Foreskin melanocyte (primary cell): ENCODE measurements at places on chromosomes 2 and 18.

- no peak for DNase-seq
These were observed 38.7 kb upstream of the ATL2 start for GRCh38 chr2:38415728-38416291.

DNA sequence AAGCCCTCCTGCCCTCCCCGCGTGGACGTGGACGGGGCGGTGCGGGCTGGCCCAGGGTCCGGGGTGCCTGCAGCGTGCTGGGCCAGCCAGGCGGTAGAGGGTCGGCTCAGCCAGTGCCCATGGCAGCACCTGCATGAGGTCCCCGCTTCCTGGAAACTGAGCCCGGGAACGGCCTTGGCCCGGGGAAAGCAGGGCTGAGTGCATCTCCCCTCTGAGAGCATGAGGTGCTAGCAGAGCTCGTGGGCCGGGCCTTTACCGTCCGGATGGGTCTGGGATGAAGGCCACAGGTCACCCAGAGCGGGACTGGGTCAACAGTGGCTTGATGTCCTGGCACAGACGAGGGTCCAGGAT, 39.8 kb downstream of the TSHZ1 start:
- no peak for DNase-seq

- no peak for DNase-seq
These were observed 500.5 kb downstream of the TSN start for GRCh38 chr2:122255924-122256323.

GRCh38 chr2:195450552-195451113, 206.4 kb upstream of the SLC39A10 start:
- no peak for DNase-seq

GRCh38 chr2:99918389-99918788, 224.0 kb downstream of the AFF3 start:
- DNase-seq, result no peak

DNA sequence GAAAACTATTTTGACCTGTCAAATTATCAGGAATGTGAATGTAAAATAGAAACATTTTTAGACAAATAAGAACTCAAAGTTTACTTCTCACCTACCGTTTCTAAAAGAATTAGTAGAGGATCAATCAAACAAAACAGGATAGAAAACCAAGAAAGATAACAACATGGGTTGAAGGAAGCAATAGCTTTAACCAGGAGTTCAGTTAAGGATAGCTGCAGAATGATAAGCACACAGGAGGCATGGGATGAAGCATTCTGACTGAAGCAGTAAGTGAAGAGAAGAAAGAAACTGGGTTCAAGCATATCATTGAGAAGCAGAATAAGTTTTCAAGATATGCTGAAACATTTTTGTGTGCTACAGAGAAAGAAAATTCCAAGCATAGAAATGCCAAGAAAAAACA, 52.3 kb downstream of the TWSG1 start:
- no peak for DNase-seq

- no peak for DNase-seq
These were observed 29.0 kb downstream of the SESTD1 start for GRCh38 chr2:179235463-179236108.

GRCh38 chr2:37189452-37190153, 1.1 kb upstream of the SULT6B1 start:
- peak; percentile 84 for DNase-seq

- DNase-seq, result no peak
These were observed 72.6 kb downstream of the MREG start for GRCh38 chr2:215940645-215941184.

- no peak for DNase-seq
These were observed 47.4 kb downstream of the SLC35F5 start for GRCh38 chr2:113709022-113709421.

DNA sequence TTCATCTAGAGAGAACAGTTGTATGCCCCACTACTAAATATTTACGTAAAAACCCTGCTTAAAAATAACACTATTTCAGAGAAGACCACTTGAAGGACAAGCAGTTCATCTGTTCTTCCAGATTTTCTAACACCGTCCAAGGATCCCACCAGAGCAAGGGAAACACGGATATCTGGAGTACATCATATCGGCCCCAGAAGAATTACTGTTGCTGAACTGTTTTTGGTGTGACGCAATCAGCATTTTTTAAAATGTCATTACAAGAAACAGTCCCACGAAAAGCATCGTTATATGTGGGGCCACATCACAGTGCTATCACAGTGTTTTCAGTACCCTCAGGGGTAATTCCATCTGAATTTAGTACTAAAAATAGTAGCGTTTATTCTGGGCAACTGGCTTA, 134.5 kb upstream of the PKDCC start:
- no peak for DNase-seq

GRCh38 chr2:47452761-47453160, 49.8 kb downstream of the MSH2 start:
- no peak for DNase-seq

DNA sequence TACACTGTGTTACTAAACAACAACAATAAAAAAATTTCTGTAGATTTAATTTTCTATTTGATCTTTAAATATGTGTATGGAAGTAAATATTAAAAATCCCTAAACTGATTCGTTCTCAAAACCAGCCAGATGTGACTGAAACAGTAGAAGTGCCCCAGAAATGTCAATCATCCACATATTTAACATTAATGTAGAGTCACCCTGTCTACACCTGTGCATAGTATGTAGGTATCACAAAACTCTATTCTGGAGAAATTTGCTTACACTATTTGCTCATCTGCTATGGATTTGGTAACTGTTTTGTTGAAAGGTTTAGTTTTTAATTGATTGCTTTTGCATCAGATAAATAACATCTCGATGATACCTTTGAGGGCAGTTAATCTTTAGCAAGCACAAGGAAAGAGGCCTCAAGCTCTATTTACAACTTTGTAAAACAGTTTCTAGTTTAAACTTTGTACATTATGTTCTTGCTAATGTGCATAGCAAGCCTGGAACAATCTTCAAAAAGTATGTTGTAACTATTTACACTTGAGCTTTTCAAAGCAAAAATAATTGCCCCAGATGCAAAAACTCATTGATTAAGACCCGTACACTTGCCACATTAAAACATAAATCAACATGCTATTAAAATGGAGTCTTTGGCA, 76.8 kb downstream of the PPP1R1C start:
- no peak for DNase-seq

GRCh38 chr2:163375070-163375469, 360.7 kb downstream of the FIGN start:
- DNase-seq, result no peak

GRCh38 chr2:172448544-172449267, 21.3 kb downstream of the ITGA6 start:
- no peak for DNase-seq
